ENCODE measurements at places on chromosomes 11 and 22.
A peak's percentile ranks its signal among the peaks of the same experiment; 100 is the strongest.

DNA sequence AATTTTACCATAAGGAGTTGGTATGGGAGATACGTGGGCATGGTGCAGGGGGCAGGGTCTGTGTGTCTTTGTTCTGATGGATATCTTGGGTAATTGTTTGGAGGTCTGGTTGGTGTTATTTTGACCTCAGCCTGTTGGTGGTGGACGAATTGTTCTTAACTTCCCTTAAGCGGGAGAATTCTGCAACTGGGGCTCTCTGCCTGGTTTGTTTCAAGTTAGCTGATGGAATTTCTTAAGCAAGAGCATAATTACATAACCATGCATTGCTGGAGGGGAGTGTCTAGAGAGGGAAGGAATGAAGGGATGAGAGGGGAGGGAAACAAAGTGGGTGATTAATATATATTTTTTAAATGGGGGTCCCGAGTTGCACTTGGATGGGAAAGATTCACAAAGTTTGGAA, 908.5 kb upstream of the RAG2 start:
- DNase-seq = no peak

DNA sequence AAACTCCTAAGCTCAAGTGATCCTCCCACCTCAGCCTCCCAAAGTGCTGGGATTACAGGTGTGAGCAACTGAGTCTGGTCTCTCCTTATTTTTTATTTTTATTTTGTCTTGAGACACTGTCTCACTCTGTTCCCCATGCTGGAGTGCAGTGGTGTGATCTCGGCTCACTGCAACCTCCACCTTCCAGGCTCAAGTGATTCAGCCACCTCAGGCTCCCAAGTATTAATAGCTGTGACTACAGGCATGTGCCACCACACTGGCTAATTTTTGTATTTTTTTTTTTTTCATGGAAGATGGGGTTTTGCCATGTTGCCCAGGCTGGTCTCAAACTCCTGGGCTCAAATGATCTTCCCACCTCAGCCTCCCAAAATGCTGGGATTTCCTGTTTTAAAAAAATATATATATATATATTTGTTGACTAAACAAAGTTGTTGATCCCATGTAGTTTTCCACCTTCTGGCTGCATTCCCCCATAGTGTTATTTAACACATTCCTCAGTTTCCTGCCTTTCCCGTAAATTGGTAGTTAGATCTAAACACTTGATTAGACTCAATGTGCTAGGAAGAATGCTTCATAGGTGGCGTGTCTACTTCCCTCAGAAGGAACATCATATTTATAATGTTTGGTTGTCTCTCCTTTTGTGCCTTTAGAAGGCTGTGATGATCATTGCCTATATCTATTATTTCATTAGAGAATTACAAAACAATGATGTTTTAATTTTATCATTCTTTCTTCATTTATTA, 38.8 kb downstream of the LRRC32 start:
- DNase-seq = no peak

- DNase-seq = no peak
These were observed 8.2 kb downstream of the ZNF70 start for GRCh38 chr22:23742505-23743264.

DNA sequence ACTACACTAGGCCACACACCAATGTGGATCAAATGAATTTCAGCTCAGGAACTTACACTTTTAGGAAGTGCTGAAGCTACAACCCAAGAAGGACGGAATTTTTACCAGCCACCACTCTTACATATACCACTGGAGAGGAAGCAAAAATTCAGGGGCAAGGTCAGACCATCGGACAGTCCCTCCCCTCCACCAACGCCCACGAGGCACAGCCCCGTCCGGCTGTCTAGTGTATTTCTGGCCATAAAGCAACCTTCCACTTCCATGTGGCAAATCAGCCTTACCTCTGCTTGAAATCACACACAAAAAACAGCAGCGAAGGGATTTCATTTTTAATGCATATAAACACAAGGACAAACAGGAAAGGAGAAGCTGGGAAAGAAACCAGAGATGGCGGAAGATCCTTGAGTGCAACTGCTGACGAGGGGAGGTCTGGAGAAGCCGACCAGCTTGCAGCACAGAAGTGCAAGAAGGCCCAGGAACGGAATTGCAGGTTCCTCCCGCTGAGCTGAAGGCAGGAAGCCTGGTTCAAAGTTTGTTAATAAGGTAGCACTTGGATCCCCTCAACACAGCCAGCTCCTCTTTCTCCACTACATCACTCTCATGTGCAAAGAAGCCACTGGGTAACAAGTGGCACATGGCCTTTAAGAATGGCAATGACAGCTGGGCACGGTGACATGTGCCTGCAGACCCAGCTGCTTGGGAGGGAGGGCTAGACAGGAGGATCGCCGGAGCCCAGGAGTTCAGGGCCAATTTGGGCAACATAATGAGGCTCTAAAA, 71.5 kb downstream of the SHANK2 start:
- no peak for DNase-seq

DNA sequence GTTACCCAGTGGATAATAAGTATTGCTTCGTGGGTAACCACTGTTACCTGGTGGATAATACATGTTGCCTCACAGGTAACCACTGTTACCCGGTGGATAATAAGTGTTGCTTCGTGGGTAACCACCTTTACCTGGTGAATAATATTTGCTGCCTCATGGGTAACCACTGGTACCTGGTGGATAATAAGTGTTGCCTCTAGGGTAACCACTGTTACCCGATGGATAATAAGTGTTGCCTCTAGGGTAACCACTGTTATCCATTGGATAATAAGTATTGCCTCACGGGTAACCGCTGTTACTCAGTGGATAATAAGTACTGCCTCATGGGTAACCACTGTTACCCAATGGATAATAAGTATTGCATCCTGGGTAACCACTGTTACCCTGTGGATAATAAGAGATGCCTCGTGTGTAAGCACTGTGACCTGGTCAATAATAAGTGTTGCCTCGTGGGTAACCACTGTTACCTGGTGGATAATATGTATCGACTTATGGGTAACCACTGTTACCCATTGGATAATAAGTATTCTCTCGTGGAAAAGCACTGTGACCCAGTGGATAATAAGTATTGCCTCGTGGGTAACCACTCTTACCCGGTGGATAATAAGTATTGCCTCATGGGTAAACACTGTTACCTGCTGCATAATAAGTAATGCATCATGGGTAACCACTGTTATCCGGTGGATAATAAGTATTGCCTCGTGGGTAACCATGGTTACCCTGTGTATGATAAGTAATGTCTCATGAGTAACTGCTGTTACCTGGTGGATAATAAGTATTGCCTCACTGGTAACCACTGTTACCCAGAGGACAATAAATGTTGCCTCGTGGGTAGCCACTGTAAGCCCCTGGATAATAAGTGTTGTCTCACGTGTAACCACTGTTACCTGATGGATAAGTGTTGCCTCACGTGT, 20.1 kb upstream of the NXPE4 start:
- DNase-seq = no peak

DNA sequence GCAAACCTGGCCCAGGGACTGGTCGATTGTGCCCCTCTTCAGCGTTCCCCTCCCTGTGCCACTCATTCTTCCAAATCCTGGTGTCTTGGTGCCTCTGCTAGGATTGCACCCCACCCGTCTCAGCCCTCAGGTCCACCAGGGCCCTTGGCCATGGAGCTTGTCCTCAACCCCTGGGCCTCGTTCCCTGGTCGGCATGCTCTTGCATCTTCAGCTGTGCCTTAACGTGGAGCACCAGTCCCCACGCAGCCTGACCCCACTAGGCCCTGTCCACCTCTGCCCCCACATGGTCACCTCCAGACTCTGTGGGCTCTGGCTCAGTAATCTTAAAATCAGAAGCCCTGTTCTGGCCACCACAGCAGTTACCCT, 61.1 kb downstream of the OSBP2 start:
- no peak for DNase-seq

- peak; percentile 52 for DNase-seq
These were observed 30.2 kb upstream of the APOBEC3A start for GRCh38 chr22:38927033-38927781.

GRCh38 chr11:134943544-134943943, 531.5 kb upstream of the B3GAT1 start:
- DNase-seq = no peak

DNA sequence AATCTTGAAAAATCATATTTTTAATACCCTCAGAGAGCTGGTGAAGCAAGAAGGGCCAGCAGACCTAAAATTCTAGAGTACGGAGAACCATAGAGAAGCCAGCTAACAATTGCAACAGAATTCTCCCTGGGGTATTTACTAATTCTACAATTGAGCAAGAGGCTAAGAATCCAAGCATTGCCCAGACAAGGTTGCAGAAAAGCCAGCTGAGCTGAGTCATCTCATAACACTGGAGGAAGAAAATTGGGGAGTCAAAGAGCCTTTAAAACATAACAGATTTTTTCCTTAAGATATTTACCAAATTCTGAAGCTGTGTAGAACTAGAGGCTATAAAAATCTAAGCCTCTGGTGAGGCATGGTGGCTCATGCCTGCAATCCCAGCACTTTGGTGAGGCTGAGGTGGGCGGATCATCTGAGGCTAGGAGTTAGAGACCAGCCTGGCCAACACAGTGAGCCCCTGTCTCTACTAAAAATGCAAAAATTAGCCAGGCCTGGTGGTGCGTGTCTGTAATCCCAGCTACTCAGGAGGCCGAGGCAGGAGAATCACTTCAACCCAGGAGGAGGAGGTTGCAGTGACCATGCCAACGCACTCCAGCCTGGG, 13.6 kb upstream of the TMEM216 start:
- DNase-seq = no peak

DNA sequence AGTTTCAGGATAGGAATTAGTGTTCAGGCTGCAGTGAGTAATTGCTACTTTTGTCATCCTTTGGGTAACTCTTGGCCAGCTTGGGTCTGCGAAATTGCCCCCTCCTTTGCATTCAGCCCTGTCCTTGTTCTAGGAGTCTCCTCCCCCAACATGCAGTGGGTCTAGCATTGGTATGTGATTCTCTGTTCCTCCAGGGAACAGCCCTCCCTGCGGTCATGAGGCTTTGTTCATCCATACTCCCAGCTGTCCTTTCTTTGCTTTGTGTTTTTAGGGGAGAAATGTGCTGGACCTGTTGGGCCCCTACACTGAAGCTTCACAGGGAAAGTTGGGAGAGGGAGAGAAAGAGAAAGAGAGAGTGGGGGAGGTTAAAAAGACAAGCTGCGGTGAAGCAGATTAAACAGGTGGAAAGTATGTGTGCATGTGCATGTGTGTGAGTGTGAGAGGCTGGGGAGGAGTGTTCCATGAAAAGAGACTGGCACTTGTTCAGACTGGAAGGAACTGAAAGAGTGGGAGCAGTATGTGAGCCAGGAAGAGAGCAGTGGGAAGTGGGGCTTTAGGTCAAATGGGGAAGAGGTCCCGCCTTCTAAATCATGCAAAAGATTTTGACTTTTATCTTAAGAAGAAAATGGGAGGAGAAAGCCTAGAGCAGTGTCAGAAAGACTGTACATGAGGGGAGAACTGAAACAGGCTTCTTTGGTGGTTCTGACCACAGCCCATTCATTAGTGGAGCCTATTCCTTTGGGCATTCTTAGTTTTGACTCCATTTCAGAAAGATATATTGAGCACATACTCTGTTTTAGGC, 17.9 kb upstream of the SESN3 start:
- DNase-seq = no peak

DNA sequence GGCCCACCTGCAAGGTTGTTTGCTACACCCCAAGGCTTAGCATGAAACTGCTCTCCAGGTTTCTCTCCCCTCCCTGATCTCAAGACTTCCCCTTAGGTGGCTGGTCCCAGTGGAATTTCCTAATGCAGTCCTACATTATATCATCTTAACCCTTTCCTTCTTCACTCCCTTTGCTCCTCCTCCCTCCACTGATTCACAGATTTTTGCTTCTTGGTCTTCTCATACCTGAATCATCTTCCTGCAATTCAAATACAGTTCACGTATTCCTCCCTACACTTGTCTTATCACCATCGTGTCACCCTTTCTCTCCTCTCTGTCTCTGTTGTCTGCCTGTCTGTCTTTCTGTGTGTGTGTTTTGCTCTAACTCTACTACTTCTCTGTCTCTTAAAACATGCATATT, 17.0 kb downstream of the MMP10 start:
- no peak for DNase-seq

DNA sequence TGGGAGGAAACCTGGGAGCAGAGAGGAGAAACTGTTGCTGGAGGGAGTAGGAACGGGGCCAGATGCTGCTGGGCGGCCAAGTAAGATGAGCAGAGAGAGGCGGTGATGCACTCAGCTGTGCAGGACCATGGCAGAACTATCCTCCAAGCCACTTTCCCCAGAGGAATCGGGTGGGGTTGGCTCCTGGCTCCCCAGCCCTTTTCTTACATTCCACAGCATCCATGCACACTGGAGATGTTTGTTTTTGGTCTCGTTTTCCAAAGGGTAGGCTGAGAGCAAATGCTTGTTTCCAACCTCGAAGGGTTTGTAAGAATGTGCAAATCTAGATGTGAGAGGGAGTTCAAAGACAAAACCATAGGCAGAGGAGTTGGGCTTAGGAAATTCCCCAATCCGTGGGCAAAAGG, 73.2 kb downstream of the DBX1 start:
- no peak for DNase-seq

GRCh38 chr11:27551127-27551526, 44.6 kb upstream of the LIN7C start:
- no peak for DNase-seq

GRCh38 chr11:72904016-72904415, 89.8 kb downstream of the ATG16L2 start:
- no peak for DNase-seq

DNA sequence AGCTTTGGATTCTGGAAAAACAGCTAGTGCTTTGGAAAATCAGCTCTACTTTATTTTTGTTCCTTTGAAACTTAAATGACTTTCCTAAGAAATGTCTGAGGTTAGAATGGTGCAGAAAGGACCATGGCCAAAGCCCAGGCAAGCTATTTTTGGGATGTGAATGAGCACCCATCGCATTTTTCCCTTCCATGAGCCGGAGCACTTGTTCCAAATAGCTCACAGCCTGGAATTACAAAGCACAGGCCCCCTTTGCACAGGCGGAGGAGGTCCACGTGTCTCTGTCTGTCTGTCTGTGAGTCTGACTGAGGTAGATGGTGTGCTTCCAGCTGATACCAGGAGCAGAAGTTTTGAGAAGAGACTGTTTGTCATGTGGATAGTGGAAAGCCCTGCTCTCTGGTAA, 50.7 kb downstream of the MICAL2 start:
- DNase-seq = no peak

DNA sequence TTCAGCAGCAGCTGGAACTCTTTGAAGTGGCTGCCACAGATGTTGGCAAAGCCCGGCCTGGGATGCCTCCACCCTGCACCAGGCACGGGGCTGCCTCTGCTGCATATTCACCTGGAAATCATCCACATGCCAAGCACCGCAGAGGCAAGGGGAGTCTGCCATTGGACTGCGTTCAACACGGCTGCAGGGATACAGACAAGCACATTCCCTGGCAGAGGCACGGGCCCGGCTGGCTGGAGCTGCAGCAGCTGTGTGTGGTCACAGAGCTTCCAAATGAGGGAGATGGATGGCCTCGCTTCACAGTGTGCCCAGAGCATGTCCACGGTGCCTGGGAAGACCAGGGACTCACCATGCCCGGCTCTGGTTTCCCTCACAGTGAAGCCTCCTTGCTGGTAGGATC, 1378.9 kb downstream of the TBC1D22A start:
- no peak for DNase-seq

- no peak for DNase-seq
These were observed 46.7 kb upstream of the CECR2 start for GRCh38 chr22:17322511-17322910.
